ENCODE measurements at places on chromosomes 13 and 19. TPM values are rescaled to one million over a fixed set of nuclear protein-coding genes. Genes with fewer than 3 reads are reported as not detected.

Gene RFPL4A
- not detected for total RNA-seq

Gene MARCHF2
- total RNA-seq = 37.9 TPM

Gene POGLUT2
- 115 TPM for total RNA-seq

GRCh38 chr19:14115756-14116155, 1.8 kb downstream of the PRKACA start:
- DNase-seq = no peak

GRCh38 chr19:35403116-35403760, 32.4 kb downstream of the GPR42 start:
- DNase-seq = no peak

- DNase-seq = no peak
Measured at GRCh38 chr13:72163678-72164077, 296.7 kb upstream of the DACH1 start.

DNA sequence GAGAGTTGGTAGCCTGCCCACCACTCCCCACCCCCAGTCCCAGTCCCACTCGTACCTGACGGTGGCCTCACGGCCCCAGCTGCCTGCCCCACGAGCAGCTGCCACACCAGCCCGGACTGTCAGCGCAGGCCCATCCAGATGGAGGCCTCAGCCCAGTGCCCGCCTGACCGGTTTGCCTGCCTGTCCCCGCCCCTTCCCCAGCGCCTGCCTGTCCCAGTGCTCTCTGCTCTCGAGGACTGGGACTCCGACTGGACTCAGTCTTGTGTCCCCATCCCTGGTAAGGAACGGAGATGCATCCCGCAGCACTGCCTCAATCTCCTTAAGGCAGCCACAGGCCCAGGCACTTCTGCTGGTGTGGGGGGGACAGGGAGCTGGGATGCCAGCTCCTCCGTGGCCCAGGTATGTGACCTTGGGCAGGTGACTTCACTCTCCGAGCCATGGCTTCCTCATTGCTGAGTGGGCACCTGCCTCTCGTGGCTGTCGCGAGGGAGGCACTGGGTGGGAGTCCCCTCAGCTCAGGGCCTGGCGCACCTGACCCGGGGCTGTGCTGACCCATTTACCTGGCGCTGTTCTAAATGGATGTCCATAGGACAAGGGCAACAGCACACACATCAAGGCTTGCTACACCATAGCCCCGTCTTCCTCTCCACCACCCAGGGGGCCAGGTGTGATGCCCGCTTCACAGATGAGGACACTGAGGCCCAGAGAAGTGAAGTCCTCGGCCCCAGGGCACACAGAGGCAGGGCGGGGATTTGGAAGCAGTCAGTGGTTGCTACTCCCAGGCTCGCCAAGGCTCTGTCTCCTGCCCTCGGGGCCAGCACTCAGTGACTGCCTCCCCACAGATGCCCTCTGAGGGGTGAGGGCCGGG, at the start of gene NKPD1:
Gene NKPD1 (minus strand): TSS at position 113 of the 868 bp plus-strand sequence. CDS start 832 bp downstream, outside the sequence.
- no peak for DNase-seq

GRCh38 chr19:8459095-8459494, 14.3 kb downstream of the HNRNPM start:
- no peak for DNase-seq

GRCh38 chr19:11377237-11377636, 2.8 kb downstream of the SWSAP1 start:
- DNase-seq = peak; percentile 66

- peak; percentile 57 for DNase-seq
Measured at GRCh38 chr13:111962431-111962891, 104.5 kb upstream of the SOX1 start.

GRCh38 chr19:7559102-7559501, 23.6 kb downstream of the PNPLA6 start:
- no peak for DNase-seq

GRCh38 chr19:823565-824121, 1.9 kb upstream of the PLPPR3 start:
- DNase-seq = no peak

GRCh38 chr13:99949679-99950413, 21.7 kb downstream of the ZIC5 start:
- no peak for DNase-seq

DNA sequence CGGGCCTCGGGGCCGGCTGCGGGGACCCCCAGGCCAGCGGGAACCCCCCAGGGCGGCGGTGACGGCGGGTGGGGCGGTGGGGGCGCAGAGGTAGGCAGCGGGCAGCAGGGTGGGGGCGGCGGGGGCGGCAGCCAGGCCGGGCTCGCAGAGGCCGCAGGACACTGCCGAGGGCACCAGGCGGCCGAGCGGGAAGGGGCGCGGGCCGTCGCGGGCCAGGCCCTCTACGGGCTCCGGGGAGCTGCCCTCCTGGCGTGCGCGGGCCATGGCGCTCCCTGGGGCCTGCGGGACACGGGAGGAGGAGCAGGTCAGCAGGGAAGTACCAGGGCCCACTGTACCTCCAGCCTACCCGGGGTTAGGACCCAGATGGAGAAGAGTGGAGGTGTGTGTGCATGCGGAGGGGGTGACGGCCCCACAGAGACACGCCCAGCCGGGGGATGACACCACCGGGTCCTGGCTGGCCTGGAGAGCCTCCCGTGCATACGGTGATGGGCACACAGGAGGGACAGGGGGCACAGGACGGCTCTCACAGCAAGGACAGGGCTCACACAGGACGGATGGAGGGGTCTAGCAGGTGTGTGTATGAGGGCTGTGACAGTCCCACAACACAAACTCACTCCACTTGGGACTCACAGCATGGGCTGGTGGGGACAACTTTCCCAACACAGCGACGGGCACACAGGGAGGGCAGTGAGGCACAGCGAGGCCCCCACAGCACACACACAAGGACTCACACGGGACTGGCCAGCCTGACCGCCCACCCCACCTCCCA, 2.6 kb downstream of the BBC3 start:
- DNase-seq = no peak

DNA sequence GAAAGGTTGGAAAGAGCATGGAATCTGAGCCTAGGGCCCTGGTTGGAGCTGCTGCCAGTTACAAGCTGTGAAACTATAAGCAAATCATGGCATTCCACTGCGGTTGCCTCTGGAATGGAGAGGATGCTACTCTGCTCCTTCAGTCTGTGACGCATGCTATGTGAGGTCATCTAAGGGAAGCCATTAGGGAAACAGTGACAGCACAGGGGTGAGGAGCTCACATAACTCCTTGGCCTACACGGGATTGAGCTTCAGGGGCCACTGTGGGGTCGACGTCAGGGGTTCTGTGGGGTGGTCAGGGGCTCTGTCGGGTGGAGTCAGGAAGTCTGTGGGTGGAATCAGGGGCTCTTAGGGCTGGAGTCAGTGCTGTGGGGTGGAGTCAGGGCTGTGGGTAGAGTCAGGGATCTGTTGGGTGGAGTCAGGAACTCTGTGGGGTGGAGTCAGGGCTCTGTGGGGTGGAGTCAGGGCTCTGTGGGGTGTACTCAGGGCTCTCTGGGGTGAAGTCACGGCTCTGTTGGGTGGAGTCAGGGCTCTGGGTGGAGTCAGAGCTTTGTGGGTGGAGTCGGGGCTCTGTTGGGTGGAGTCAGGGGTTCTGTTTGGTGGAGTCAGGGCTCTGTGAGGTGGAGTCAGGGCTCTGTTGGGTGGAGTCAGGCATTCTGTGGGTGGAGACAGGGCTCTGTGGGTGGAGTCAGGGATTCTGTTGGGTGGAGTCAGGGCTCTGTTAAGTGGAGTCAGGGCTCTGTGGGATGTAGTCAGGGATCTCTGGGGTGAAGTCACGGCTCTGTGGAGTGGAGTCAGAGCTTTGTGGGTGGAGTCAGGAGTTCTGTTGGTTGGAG, 35.8 kb upstream of the MEDAG start:
- DNase-seq = peak; percentile 94
